ENCODE measurements at places on chromosomes 1 and 21. TPM values are rescaled to one million over a fixed set of nuclear protein-coding genes. Genes with fewer than 3 reads are reported as not detected.

DNA sequence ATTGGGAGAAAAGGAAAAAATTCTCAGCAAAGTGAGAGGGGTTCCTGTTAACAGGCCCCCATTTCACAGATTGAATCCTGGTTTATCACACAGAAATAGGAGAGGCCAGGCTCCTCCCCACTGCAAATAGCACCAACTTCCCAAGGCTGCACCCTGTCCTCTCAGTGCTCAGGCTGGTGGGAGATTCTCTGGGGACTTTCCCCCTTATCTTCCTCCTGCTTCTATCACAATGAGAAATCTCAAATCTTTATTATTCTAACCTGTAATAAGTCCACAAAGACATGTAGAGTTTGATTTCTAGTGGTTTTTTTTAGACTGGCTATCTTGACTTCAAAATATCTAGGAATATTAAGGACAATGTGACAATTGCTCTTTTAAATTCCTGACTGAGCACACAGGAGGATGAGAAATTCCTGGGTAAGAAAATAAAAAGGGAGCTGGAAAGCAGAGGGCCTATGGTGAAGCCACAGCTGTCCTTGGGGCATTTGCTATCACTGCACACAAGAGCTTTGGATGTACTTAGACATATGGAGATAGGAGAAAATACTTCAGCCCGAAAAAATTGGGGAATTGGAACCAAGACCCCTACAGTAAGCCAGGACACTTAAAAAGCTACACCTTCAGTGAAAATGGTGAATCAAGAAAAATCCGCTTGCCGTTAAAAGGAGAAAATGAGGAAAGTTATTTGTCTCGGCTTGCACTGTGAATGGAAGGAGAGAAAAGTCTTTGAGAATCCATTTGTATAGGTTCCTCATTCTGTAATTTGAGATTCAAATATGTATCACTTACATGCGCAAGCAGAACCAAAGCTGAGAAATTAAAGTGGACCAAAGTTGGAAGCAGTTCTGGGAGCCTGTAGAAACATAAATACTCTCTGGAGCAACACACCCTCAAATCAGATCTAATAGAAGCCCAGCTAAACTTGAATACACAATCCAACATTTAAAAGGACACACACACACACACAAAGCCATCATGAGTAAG, 65.9 kb upstream of the C1orf105 start:
- no peak overlapping the region for H3K27ac ChIP-seq
- DNase-seq: no peak
- H3K27me3 ChIP-seq: no peaks in the 10 kb centered on the region
- H3K4me1 ChIP-seq: peaks cover 51% of the 10 kb centered on the region
- H3K4me3 ChIP-seq: no peak overlapping the region

DNA sequence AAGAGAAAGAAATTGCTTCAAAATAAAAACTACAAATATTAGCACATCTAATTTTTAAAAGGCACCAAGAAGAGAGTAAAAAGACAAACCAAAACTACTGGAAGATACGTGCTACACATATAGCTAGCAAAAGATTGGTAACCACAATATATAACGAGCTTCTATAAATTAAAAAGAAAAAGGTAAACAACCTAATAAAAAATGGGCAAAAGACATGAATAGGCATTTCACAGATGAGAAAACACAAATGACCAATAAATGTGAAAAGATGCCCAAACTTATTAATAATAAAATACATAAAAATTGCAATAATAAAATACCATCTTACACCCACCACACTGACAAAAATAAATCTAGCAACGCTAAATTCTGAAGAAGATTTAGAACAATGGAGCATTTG, 26.2 kb downstream of the LEMD1 start:
- peaks cover 8% of the 10 kb centered on the region for H3K27me3 ChIP-seq
- no peak for DNase-seq
- no peaks in the 10 kb centered on the region for H3K36me3 ChIP-seq
- H3K4me1 ChIP-seq: peaks cover 14% of the 10 kb centered on the region

Gene GLIS1
- total RNA-seq: not detected

- peaks cover 5% of the 10 kb centered on the region for H3K4me1 ChIP-seq
- no peak overlapping the region for H3K4me3 ChIP-seq
- no peak overlapping the region for H3K27ac ChIP-seq
- H3K36me3 ChIP-seq: peaks cover 3% of the 10 kb centered on the region
- no peak for DNase-seq
These were observed 124.5 kb downstream of the FGGY start for GRCh38 chr1:59421232-59421920.

- no peak overlapping the region for H3K4me3 ChIP-seq
- no peak overlapping the region for H3K27ac ChIP-seq
- H3K4me1 ChIP-seq: no peaks in the 10 kb centered on the region
- DNase-seq: no peak
- no peaks in the 10 kb centered on the region for H3K27me3 ChIP-seq
- H3K36me3 ChIP-seq: no peaks in the 10 kb centered on the region
These were observed 37.3 kb upstream of the ASB17 start for GRCh38 chr1:75969550-75969949.

GRCh38 chr21:33587792-33588484, 546 bp downstream of the DONSON start:
- peaks cover 26% of the 10 kb centered on the region for H3K4me1 ChIP-seq
- H3K27me3 ChIP-seq: no peaks in the 10 kb centered on the region
- peak overlapping the region; percentile 95 for H3K4me3 ChIP-seq

Gene UBXN10
- total RNA-seq: 1.4 TPM

Gene SLC30A2
- total RNA-seq: not detected

GRCh38 chr1:1959840-1960479, 40.9 kb upstream of the TMEM52 start:
- H3K36me3 ChIP-seq: no peaks in the 10 kb centered on the region
- H3K27me3 ChIP-seq: peaks cover 10% of the 10 kb centered on the region
- DNase-seq: peak; percentile 81
- peaks cover 7% of the 10 kb centered on the region for H3K4me1 ChIP-seq

Gene PRAMEF14
- not detected for total RNA-seq

Gene ZNF669
- 21.8 TPM for total RNA-seq

Gene GRHL3
- total RNA-seq: 0.12 TPM

DNA sequence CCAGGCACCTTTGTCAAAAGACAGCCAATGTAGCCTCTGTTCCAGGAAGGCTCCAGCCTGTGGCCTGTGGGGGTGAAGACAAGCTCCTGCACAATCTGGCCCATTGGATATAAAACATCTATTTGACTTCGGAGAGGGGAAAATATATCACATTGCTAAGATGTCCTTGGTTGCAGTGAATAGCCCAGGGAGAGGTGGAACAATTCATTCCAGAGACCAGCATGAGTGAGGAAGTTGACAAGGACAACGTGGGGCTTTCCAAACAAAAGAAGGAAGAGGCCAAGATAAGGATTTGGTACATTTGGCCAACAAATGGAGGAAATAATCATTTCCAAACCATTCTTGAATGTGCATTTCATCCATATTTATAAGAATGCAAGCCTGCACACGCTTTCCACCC, 187.0 kb downstream of the ETS2 start:
- H3K4me3 ChIP-seq: no peak overlapping the region
- peaks cover 44% of the 10 kb centered on the region for H3K4me1 ChIP-seq
- DNase-seq: no peak

- peaks cover 5% of the 10 kb centered on the region for H3K36me3 ChIP-seq
- no peak for DNase-seq
- no peak overlapping the region for H3K27ac ChIP-seq
- no peaks in the 10 kb centered on the region for H3K27me3 ChIP-seq
- H3K4me1 ChIP-seq: peaks cover 70% of the 10 kb centered on the region
These were observed 5.8 kb downstream of the TRIM33 start for GRCh38 chr1:114505148-114505561.

DNA sequence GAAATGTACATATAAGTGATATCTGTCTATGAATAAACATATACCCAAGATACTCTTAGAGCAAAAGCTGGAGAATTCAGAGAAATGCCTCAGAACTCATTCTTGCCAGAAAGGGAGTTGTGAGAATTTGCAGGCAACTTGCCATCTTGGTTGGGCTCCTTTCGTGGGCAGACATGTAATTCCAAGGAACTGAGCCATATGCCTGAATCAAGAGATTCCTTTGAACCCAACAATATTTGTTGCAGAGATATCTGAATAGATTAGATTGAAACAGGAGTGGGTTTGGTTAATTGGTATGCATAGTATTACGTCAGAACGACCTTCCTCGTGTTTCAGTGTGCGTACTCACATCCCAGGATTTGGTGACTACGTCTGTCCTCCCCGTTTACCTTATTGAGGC, 67.0 kb downstream of the TGFB2 start:
- no peaks in the 10 kb centered on the region for H3K27me3 ChIP-seq
- peaks cover 6% of the 10 kb centered on the region for H3K36me3 ChIP-seq
- no peak overlapping the region for H3K4me3 ChIP-seq
- DNase-seq: no peak
- no peak overlapping the region for H3K27ac ChIP-seq
- peaks cover 4% of the 10 kb centered on the region for H3K4me1 ChIP-seq

Gene INSRR
- not detected for total RNA-seq

Gene NDC1
- total RNA-seq: 45.6 TPM

DNA sequence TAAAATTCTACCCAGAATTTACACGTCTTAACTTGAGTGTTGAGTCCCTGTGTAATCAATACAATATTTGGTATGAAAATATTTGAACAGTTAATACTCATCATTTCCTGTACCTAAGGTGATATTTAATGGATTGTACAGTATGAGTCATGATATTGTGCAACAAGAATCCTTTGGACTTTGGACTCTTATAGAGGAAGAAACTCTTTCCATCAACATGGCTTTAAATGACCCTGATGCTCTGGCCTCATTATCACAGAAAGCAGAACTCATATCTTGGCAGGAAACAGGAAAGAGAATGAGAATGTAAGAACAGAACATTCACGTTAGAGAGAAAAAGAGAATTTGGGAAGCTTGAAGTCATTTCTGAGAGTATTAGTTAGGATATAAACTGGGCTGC, 168.8 kb upstream of the B3GALT2 start:
- H3K36me3 ChIP-seq: no peaks in the 10 kb centered on the region
- H3K4me1 ChIP-seq: no peaks in the 10 kb centered on the region
- no peak overlapping the region for H3K4me3 ChIP-seq

GRCh38 chr1:111203681-111204200, 3.3 kb upstream of the DENND2D start:
- H3K4me1 ChIP-seq: peaks cover 4% of the 10 kb centered on the region
- peaks cover 3% of the 10 kb centered on the region for H3K27me3 ChIP-seq
- no peak overlapping the region for H3K27ac ChIP-seq
- H3K36me3 ChIP-seq: no peaks in the 10 kb centered on the region
- no peak for DNase-seq
- H3K4me3 ChIP-seq: no peak overlapping the region

DNA sequence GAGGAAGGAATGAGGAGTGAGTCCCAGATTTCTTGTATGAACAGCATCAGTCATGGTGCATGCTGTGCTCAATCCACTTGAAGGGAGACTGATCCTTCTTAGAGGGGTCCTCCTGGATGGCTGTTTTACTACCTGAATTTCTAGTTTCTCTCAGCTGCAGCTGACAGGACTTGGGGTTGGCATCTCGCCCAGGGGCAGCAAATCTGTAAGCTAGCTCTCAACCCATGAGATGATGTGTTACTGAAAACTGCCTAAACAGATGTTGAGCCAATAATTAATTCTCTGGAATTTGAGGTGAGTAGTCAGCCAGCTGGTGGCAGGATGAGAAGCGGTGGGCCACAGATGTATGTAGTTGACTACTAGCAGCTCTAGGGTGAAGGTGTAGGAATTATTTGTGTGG, 19.6 kb downstream of the BACH1 start:
- H3K36me3 ChIP-seq: peaks cover 41% of the 10 kb centered on the region
- H3K4me1 ChIP-seq: peaks cover 16% of the 10 kb centered on the region
- no peak overlapping the region for H3K4me3 ChIP-seq

GRCh38 chr1:51070011-51070410, 32.0 kb upstream of the C1orf185 start:
- H3K27me3 ChIP-seq: peaks cover 44% of the 10 kb centered on the region
- DNase-seq: no peak
- no peaks in the 10 kb centered on the region for H3K36me3 ChIP-seq
- H3K4me1 ChIP-seq: no peaks in the 10 kb centered on the region

Gene ANGPTL1
- total RNA-seq: 0.21 TPM

DNA sequence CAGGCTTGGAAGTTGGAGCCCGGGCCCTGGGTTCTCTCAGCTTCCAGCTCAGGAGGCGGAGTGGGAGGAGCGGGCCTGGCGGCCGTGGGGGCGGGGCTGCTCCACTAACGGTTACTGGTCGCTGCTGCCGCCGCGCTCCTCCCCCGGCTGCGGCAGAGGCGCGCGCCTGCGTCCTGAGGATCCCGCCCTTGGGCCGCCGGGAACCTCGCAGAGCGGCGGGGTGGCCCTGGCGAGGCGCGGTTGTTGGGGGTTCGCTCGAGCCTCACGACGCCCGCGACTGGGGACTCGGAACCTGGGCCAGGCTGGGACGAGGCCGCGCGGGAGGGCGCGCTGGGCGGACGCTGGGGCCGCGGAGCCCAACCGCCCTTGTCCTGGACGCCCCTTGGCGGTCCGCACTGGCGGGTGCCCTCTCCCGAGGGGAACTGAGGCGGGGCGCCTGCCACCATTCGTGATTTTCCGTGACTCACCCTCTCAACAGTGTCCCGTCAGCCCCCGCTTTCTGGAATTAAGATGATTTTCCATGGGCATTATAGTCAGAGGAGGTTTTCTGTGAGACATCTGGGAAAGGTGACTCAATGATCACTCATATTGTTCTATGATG, 34.1 kb downstream of the OR2G3 start:
- no peak overlapping the region for H3K27ac ChIP-seq
- peak overlapping the region; percentile 56 for H3K4me3 ChIP-seq
- no peaks in the 10 kb centered on the region for H3K36me3 ChIP-seq
- DNase-seq: peak; percentile 69
- H3K4me1 ChIP-seq: peaks cover 14% of the 10 kb centered on the region
- H3K27me3 ChIP-seq: no peaks in the 10 kb centered on the region

DNA sequence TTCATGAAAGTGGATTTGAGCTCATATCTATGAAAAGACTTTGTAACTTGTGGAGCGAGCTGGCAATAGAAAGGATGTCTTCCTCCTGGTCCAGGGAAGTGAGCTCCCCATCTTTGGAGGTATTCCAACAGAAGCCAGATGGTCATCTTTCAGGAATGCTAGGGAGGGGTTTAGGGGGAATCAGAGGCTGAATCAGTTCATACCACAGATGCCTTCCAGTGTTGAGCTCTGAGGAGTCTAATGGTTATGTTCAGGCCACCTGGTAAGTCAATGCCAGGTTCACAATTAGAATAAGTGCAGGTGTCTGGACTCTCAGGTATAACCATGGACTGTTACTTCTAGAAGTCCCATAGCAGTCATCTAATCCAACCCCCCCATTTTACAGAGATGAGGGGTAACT, 119.1 kb downstream of the ACTL8 start:
- no peaks in the 10 kb centered on the region for H3K27me3 ChIP-seq
- DNase-seq: no peak
- no peaks in the 10 kb centered on the region for H3K36me3 ChIP-seq
- peaks cover 14% of the 10 kb centered on the region for H3K4me1 ChIP-seq

All from neural crest cell (in vitro differentiated cells).